Endodermal cell (in vitro differentiated cells): ENCODE measurements at places on chromosomes 1 and 21. TPM values are rescaled to one million over a fixed set of nuclear protein-coding genes. Genes with fewer than 3 reads are reported as not detected.

DDR2 gene
- total RNA-seq: 0.26 and 0.56 TPM in 2 replicates

CD34 gene
- 3.3 to 7.2 TPM (median 6.9 TPM) in 3 replicates for total RNA-seq

SLC6A17 gene
- total RNA-seq: not detected in 3 replicates

OVAAL gene
- total RNA-seq: not detected in 3 replicates

ASTN1 gene
- 0.70 and 0.95 TPM in 2 replicates for total RNA-seq

SLC9A1 gene
- total RNA-seq: 29.2 and 34.7 TPM in 2 replicates

RIPPLY3 gene
- 13.8 and 15.6 TPM in 2 replicates for total RNA-seq

IGSF8 gene
- 28.7 to 34.5 TPM (median 31.5 TPM) in 3 replicates for total RNA-seq

GRCh38 chr1:230140221-230141020 lies 73.4 kb downstream of the GALNT2 start:
- no peak for DNase-seq

- peak; percentile 40 for DNase-seq
These were observed 9.2 kb downstream of the PHGDH start for GRCh38 chr1:119720866-119721440.

- no peak for DNase-seq
These were observed 109.8 kb upstream of the IVNS1ABP start for GRCh38 chr1:185426848-185427247.

DNA sequence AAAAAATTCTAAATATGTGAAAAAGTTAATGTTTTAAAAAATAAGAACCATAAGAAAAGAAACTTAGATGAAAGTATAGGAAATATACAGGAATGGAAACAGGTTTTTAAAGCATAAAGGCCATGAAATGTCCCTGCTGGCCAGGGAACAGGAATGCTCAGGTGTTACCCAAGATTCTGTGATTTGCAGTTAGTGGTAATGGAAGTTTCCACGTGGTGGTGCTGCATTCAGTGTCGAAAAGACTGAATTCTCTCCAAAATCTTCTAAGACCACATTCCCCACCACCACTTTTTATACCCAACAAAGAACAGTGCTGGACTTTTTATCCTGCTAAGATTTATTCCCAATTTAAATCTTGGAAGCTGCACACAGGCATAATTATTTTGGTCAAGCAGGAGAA lies 126.2 kb downstream of the PRRX1 start:
- DNase-seq: no peak

DNA sequence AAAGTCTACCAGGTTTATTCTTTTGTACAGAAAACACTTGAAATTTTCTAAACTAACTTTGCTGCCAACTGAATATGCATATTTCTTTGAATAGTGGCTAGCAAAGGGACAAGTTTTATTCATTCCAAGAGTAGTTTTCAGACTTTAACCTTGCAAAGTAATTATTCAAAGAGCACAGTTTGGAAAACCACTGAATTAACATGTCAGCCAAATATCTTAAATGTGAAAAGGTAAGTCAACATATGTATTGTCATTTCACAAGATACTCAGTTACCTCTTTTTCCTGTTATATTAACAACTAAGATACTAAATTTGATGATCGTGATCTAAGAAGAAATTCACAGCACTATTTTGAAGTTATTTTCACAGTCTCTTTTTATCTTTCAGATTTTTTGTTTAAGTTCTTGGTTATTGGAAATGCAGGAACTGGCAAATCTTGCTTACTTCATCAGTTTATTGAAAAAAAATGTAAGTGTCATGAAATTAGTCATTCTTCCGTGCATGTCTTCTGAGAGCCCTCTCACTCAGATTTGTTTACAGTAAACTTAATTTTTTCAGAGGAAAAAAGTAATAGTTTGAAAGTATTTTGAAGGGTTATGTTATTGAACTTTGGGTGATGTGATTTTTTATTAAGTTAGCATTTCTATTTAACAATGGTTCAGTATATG lies 15.3 kb downstream of the RAB4A start:
- no peak for DNase-seq

GRCh38 chr1:27274204-27274603 lies 39.8 kb downstream of the WDTC1 start:
- DNase-seq: no peak

DNA sequence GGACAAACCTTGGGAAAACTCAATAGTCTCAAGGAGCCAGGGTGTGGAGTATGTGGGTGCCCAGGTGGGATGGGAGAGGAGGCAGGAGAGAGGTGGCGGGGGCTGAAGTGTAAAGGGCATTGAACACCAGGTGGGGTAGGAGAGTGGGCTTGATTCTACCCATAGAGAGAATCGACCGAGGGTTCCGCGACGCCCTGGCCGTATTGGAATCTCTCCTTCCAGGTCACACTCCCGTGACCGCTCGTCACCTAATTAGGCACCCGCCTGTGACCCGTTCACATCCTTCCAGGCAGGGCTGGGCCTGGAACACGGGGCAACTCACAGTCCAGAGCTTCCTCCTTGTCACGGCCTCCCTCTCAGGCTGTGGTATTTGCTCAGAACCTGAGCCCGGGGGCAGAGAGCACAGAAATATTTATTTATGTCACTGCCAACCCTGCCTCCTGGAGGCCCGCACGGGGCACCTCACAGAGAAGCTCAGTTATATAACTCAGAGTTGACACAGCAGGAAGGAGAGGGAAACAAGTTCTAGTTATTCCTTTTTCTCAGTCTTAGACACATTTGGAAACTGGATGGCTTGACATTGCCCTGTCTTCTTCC lies 12.0 kb downstream of the NCMAP start:
- peak; percentile 70 for DNase-seq

DNA sequence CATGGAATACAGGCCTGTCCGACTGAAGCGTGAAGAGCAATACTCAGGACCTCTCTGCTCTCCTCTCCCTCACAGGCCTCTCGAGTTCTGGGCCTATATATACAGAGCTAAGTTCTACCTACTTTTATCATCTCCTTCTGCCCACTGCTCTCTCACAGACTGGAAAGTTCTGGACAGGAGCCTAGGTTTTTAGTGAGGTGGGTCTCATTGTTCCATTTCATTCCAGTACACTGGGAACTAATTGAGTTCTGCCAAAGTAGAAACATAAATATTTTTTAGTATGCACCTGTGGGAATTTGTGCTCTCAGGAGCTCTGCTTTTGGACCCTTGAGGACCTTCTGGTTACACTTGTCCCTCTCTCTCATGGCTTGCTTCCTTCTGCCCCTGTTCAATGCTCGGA lies at the start of gene TEDDM1:
TSS of gene TEDDM1 (minus strand) at position 101 of the 400 bp plus-strand sequence. CDS start 182 bp downstream, outside the sequence.
- DNase-seq: no peak

- no peak for DNase-seq
These were observed 90.8 kb downstream of the HHIPL2 start for GRCh38 chr1:222457084-222457483.

DNA sequence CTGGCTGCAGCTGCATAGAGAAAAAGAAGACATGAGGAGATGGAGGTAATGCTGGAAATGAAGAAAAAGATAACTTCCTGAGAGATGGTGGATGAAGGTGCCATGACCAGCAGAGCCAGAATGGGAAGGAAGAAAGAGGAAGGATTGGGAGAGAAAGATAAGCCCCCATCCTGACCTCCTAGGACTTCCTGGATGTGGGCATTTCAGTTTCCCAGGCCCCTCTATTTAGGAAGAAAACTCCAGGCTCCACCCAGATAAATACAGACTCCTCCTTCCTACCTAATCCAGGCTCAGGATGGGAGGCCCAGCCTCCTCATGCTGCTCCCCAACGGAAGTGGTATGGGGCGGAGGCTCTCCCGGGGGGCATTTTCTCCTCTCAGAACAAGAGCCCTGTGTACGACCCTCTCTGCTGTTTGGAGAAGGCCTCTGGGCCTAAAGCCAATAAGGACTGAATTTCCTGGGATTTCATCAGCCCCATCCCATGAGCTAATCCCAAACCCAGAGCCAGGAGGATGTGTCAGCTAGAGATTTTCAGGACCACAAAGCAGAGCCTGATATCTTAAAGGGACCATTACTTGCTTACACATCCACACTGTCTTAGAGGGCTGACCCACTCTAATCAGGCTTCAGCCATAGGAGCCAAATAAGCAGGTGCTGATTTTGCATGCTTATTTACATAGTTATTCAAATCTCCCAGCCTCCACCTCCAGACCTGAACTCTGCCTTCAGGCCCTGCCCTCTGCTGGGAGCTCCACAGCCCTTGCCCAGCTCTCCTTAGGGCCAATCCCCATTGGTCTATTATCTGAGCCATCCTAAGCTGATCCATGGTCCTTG lies 5.1 kb upstream of the ARHGEF2 start:
- peak; percentile 71 for DNase-seq

GRCh38 chr1:169110236-169110635 lies 3.7 kb downstream of the ATP1B1 start:
- DNase-seq: no peak

DNA sequence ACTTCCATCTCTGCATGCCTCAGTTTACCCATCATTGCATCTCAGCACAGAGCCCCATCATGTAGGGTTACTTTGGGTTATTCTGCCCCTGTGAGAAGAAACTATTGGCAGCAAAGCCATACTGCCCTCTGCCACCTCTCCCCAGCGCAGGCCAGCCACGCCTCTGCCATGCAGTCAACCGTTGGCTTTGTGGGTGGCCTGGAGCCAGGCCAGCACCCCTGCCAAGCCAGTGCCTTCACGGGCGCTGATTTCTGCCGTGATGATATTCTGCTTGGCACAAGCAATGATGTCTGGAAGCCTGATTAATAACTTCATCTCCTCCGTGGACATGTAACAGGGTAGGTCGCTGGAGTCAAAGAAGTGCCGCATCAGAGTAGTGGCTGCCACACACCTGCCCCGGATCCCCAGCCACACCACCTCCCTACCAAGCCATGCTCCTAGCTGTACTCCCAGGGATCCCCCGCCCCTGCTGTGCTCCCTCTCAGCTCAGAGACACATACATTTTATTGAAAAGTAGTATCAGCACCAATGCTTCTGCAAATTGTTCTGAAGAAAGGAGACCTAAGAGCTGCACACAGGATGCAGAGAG lies 15.0 kb upstream of the CEP85 start:
- no peak for DNase-seq

GRCh38 chr1:39132505-39133339 lies 71.8 kb upstream of the MACF1 start:
- peak; percentile 94 for DNase-seq

DNA sequence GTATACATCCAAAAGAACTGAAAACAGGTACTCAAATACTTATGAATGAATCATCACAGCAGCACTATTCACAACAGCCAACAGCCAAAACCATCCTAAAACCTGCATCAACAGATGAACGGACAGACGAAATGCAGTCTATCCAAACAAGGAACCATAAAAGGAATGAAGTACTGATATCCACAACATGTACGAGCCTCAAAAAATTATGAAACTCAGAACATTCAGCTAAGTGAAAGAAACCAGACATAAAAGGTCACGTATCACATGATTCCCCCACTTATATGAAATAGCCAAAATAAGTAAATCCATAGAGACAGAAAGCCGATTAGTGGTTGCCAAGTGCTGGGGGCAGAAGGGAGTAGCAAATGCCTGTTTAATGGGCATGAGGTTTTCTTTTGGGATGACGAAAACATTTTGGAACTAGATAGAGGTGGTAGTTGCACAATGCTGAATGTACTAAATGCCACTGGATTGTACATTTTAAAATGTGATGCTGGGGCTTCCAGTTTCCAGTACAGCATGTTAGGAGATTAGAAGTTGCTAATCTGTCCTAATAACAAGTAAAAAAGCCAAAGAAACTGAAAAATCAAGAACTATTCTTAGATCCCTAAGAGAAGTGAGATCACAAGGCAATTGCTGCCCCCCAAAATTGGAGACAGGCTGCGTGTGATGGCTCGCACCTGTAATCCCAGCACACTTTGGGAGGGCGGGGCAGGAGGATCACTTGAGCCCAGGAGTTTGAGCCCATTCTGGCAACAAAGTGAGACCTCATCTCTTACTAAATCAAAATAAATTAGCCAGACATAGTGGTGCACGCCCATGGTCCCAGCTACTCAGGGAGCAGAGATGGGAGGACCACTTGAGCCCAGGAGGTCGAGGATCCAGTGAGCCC lies 25.3 kb downstream of the CLSTN1 start:
- peak; percentile 15 for DNase-seq

DNA sequence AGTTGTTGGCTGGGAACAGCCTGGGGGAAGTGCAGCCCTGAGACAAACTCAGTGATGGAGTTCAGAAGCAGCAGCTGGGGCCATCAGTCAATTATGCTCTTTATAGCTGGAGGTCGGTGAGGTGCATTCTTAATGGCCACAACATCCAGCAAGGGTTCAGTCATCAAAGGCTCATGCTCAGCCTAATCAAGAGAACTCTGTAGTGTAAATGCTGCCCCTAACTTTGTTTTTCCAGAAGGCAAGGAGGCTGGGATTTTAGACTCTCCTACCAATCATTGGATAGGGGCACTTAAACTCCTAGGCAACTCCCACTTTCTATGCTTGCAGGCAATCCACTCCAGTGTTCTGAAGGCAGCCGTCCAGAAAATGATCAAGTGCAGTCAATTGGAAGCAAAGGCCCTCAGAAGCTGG lies 15.0 kb upstream of the RGS4 start:
- no peak for DNase-seq

- no peak for DNase-seq
These were observed 44.8 kb upstream of the ZNF326 start for GRCh38 chr1:89949991-89950624.

GRCh38 chr1:113129529-113130185 lies 56.7 kb downstream of the LRIG2 start:
- DNase-seq: no peak

GRCh38 chr21:19776076-19776475 lies 1222.1 kb upstream of the NCAM2 start:
- DNase-seq: no peak
